ENCODE measurements at places on chromosomes 6 and 20. TPM values are rescaled to one million over a fixed set of nuclear protein-coding genes. Genes with fewer than 3 reads are reported as not detected.

- no peak for DNase-seq
Measured at GRCh38 chr20:40771848-40772511, 82.9 kb upstream of the MAFB start.

DNA sequence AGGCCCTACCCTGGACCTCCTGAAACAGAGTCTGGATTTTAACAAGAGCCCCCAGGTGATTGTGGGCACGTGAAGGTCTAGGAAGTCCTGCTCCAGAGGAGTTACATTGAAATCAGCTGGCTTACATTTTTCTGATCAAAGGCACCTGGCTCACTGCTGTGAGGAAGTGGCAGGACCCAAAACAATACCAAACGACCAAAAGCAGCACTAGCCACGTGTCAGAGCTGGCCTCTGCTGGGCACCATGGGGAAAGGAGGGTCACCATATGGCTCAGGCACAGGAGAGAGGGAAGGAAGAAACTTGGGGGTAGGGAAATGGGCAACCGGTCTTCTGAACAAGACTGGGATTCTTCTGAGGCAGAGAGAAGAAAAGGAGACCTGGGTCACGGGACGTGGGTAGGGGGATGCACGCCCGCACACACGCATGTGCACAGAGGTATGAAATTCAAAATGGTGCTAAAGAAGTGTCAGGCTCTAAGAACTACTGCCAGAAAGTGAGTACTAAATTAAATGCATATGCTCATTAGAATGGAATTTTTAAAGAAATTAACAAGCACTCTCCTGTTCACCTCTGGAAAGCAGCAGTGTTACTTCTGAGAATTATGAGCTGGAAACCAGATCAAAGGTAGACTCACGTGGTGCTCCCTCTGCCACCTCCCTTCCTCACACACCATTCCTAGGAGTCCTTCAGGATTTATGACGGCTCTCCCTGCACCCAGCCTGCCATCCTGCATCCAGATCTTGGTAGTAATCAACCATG, 113.6 kb downstream of the TRERF1 start:
- DNase-seq = no peak

DNA sequence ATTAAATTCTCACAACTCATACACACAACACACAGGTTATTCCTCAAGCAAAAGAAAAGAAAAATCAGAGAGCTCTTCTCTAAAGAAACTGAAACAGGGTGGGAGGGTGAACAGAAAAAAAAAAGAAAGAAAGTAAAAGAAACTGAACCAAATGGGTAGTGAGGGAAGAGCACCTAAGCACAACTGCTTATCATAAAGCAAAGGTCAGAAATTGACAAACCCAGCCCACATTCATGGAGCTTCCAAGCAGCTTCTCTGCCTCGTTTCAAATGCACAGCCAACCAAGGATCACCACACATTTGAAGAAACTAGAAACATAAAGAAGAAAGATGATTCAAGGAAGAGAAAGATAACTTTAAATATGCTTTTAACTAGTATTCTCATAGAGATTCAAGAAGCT, 90.5 kb downstream of the RNGTT start:
- DNase-seq = no peak

DNA sequence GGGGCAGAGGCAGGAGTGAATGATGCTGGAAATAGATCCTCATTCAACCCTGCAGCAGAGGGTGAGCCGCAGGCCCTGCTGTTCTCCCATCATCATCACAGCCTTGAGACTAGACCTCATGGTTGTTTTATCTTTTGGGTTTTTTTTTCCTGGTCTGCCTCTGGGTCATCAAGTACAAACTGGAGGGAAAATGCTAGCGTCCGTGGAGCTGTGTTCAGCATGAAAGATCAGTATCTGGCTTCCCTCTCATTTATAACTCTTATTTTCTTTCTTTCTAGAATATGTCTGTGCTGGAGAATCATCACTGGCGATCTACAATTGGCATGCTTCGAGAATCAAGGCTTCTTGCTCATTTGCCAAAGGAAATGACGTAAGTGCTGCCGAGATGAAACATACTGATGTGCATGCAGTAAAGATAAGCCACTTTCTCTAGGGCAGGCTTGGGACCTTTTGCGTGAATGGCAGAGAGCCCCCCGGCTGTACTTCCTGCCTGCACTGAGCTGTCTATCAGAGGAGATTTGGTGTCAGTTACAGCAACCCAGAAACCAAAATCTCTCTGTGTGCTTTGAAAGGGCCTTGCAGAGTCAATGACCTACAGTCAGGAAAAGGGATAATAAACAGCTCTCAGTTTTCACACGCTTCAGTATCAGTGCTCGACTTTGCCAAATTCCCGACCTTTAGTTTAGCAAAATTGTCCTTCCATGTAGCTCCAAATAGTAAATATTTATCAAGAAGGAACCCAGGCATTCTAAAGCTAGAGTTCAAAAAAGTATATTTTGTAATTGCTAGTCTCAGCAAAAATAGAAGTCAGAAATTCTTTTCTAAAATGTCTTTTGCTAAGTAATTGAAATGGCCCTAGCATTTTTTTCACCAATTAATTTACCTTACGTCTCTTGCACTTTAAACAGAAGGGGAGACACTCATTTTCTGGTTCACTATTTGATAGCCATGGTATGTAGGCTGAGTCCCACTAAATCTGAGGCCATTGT, 76.3 kb downstream of the MTFR2 start:
- no peak for DNase-seq

GRCh38 chr6:20931093-20931492, 396.8 kb downstream of the CDKAL1 start:
- DNase-seq = no peak

- DNase-seq = no peak
Measured at GRCh38 chr20:45826381-45827019, 612 bp downstream of the TNNC2 start.

DNA sequence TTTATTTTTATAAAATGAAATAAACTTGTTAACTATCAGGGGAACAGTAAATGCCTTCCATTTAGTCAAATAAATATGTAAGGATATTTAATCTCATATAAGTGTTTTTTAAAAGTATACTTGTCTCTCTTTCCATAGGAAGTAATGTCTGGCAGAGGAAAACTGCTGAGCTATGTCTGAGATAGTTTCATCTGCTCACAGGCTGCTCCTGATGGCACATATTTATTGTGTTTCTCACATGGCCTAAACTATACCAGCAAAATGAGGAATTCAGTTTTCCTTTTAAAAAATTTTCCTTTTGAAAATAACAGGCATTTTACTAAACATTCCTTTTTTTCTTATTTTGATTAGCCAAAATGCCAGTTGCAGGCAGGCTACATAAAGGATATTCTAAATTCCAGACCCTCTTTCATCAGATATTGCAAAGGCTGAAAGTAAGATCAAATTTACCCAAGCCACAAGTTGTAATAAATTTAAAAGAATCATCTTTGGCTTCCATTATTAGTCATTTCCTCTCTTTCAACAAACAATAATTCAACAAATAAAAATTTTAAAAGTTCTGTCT, 60.1 kb upstream of the RNF146 start:
- DNase-seq = no peak

GRCh38 chr6:67467341-67467740, 1167.7 kb upstream of the ADGRB3 start:
- no peak for DNase-seq

- DNase-seq = no peak
Measured at GRCh38 chr6:25637211-25637610, 14.8 kb upstream of the SCGN start.

- DNase-seq = no peak
Measured at GRCh38 chr6:150418827-150419594, 50.2 kb downstream of the IYD start.

- no peak for DNase-seq
Measured at GRCh38 chr20:1204576-1204975, 1.3 kb downstream of the C20orf202 start.

- DNase-seq = no peak
Measured at GRCh38 chr6:98525860-98526259, 308.5 kb upstream of the POU3F2 start.

DNA sequence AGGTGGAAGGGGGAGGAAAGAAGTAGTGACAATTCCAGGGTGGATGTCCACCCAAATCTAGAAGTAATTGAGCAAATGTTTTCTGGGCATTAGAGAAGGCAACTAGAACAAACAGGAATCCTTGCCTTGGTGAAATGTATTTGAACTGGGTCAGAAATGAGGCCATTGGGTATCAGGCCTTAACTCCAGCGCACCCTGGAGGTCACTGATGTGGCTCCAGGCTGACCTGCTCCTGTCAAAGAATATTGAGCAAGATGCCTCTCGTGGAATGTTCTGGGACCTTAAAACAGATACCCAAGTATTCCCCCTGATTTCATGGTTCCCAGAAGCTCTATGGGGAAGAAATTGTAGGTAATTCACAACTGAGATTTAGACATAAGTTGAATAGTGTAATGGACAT, 6.9 kb downstream of the HLA-DPB1 start:
- no peak for DNase-seq

GRCh38 chr20:50271176-50271575, 80.5 kb downstream of the CEBPB start:
- no peak for DNase-seq

DNA sequence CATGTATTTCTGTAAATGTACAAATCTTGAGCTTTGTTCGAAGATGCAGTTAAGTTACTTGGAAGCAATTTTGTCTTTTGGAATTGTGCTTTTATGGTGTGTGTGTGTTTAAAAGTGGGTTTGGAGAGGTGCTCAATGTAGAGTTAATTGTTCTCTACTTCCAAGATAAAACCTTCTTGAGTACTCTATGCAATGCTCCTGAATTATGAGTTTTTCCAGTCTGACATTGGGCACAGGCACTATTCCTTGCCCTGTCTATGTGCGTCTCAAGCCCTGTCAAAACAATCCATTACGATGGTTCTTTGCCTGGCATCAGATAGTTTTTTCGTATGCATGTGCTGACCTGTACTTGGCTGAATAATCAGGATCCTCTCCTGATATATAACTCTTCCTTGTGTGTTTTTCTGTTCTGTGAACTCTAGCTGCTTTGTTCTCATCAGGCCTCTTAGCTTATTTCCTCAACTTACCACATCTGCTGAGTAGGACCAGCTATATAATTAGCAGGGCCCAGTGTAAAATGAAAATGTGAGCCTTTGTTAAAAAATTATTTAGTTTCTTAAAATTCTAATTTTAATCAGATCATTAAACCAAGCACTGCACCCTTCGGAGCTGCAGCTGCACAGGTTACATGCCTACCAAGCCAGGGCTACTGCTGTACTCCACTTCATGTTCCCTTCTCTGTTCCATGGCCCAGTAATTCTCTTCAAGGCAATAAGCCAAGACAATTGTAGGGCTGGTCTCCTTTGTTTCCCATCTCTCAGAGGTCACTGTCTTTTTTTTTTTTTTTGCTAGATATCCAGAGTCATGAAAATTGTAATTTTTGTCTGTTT, 160.1 kb downstream of the ZFAND3 start:
- DNase-seq = no peak

- no peak for DNase-seq
Measured at GRCh38 chr6:41743406-41744235, 3.6 kb downstream of the PGC start.

DNA sequence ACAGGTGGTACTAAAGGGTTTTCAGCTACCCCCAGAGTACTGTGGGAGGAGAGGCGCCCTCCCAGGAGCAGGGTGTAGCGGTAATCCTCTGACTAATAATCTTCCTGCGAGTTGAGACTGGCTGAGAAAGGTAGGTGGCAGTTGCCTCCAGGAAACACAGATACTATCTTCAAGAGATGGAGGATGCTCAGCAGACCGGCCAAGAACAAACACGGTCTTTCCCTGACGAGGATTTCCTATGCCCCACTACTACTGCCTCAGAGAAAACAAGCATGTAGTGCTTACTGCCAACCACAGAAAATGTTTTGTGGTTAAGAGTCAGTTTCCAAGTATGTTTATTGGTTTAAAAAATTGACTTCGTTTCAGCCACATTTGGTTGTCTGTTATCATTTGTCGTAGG, 26.8 kb downstream of the C6orf89 start:
- no peak for DNase-seq

DNA sequence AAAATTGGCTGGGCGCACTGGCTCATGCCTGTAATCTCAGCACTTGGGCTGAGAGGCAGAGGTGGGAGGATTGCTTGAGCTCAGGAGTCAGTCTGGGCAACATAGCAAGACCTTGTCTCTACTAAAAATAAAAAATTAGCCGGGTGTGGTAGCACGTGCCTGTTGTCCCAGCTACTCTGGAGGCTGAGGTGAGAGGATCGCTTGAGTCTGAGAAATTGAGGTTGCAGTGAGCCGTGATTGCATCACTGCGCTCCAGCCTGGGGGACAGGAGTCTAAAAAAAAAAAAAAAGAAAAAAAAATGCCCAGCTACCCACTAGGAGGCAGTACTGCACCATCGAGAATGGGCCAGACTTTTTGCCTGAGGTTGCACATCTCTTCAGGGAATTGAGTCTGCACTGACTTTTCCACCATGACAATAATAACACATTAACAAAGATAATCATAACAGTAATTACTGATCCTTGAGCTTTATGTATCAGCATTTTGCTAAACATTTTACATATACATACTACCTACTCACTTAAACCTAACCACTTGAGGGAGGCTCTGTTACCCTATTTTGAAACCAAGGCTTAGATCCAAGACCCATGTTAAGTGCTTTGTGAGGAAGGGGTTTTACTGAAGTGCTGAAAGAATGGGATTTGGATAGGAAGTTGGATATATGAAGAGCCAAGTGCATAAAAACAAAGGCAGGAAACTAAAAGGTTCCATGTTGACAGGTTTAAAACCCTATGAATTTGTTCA, 21.0 kb downstream of the SRSF3 start:
- no peak for DNase-seq

- no peak for DNase-seq
Measured at GRCh38 chr6:170480050-170480692, 72.9 kb downstream of the PSMB1 start.

DNA sequence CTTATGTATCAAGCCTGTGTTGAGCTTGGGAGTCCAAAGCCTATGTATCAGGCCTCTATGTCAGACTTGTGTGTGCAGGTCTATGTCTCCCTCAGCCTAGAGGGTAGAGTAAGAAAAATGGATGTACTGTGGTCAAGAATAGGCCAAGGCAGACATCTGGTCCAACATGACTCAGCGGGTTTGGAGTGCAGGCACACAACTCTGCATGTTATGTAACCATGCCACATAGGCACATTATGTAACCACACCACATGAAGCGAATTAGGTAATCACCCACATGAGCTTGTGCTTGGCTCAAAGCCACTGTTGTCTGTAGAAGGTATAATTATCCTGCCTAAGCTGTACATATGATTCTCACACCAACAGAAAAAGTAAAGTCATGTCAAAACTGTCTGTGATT, 1190.5 kb upstream of the EYS start:
- DNase-seq = no peak

GRCh38 chr6:136772685-136773472, 19.4 kb downstream of the MAP3K5 start:
- no peak for DNase-seq

The TAGAP gene
- 9.2 TPM for total RNA-seq

The MAFB gene
- 84.6 TPM for total RNA-seq

The HMGCLL1 gene
- 0.21 TPM for total RNA-seq

The NINL gene
- total RNA-seq = 18.0 TPM

The PCMTD2 gene
- 30.3 TPM for total RNA-seq

The CPNE5 gene
- total RNA-seq = 1.3 TPM

The COL21A1 gene
- 24.5 TPM for total RNA-seq

The ADGRF5 gene
- total RNA-seq = 29.6 TPM

The TBC1D20 gene
- total RNA-seq = 32.5 TPM

The KCNG1 gene
- total RNA-seq = 6.6 TPM

The CHD6 gene
- total RNA-seq = 42.9 TPM

The OR2B6 gene
- not detected for total RNA-seq

The CGA gene
- total RNA-seq = not detected

Measured in ascending aorta (tissue), 2 donors.